ENCODE measurements at places on chromosomes 2 and 18. TPM values are rescaled to one million over a fixed set of nuclear protein-coding genes. Genes with fewer than 3 reads are reported as not detected.

SMAD7 gene
- total RNA-seq, result 9.4 TPM

FOXI3 gene
- not detected for total RNA-seq

CRYBA2 gene
- total RNA-seq, result not detected

ALK gene
- total RNA-seq, result not detected

MYO5B gene
- total RNA-seq, result 23.4 TPM

LRATD1 gene
- total RNA-seq, result 3.4 TPM

CPLX4 gene
- not detected for total RNA-seq

GPBAR1 gene
- total RNA-seq, result 0.42 TPM

GLI2 gene
- total RNA-seq, result 0.08 TPM

TCF23 gene
- under 0.01 TPM for total RNA-seq

CYRIA gene
- total RNA-seq, result 3.1 TPM

TUBA4B gene
- total RNA-seq, result 0.08 TPM

IL36B gene
- not detected for total RNA-seq

ERMN gene
- total RNA-seq, result 0.08 TPM

DNA sequence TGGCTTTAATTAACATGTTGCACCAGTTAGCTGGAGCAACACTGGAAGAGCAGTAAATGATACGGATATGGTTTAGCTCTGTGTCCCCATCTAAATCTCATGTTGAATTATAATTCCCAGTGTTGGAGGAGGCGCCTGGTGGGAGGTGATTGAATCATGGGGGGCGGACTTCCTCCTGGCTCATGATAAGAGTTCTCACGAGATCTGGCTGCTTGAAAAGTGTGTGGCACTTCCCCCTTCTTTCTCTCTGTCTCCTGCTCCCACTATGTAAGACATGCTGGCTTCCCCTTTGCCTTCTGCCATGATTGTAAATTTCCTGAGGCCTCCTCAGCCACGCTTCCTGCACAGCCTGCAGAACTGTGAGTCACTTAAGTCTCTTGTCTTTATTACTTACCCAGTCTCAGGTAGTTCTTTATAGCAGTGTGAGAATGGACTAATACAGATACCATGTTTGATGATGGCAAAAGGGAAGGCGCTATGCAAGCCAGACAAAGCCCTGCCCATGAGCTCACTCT is 963.6 kb downstream of the SOCS6 start:
- no peak for DNase-seq

- DNase-seq, result no peak
Measured at GRCh38 chr2:105584435-105585010, 160.2 kb upstream of the NCK2 start.

- no peak for DNase-seq
Measured at GRCh38 chr2:202638721-202639120, 4.0 kb downstream of the FAM117B start.

- DNase-seq, result peak; percentile 75
Measured at GRCh38 chr2:132415915-132416722, 486 bp upstream of the GPR39 start.

DNA sequence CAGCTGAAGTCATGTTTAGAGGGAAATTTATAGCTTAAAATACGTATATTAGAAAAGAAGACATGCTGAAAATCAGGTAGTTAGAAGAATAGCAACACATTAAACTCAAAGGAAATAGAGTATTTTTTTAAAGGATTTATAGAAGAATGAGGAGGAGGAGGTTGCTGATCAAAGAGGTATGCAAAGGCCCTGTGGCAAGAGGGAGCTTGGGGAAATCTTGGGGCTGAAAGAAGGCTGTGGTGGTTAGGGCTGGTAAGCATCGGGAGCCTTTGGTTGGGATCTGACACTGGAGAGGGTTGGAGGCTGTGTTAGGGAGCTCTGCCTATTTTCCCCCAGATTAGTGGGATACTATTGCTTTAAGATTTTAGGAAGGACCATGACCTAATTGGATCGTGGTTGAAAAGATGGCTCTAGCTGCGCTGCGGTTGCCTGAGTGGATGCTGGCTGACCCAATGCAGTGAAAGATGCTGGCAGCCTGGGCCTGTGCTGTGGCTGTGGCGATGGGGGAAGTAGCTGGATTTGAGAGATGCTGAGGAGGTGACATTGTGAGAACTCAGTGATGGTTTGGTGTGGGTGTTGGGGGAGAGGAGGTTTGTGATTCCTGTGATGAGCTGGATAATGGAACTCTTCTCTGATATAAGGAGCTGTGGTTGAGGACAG is 11.7 kb downstream of the DGKD start:
- DNase-seq, result no peak

- no peak for DNase-seq
Measured at GRCh38 chr18:72539901-72540300, 4.2 kb downstream of the CBLN2 start.

GRCh38 chr2:222796413-222797103 is 64.3 kb upstream of the ACSL3 start:
- DNase-seq, result no peak

- DNase-seq, result no peak
Measured at GRCh38 chr18:9950289-9951016, 36.6 kb downstream of the VAPA start.

GRCh38 chr2:53130441-53130943 is 637.1 kb upstream of the CHAC2 start:
- DNase-seq, result no peak

- DNase-seq, result no peak
Measured at GRCh38 chr2:128369108-128369555, 50.5 kb upstream of the HS6ST1 start.

- DNase-seq, result no peak
Measured at GRCh38 chr2:37389989-37390765, 45.7 kb downstream of the QPCT start.

- DNase-seq, result no peak
Measured at GRCh38 chr2:109168086-109168485, 39.1 kb downstream of the SH3RF3 start.

DNA sequence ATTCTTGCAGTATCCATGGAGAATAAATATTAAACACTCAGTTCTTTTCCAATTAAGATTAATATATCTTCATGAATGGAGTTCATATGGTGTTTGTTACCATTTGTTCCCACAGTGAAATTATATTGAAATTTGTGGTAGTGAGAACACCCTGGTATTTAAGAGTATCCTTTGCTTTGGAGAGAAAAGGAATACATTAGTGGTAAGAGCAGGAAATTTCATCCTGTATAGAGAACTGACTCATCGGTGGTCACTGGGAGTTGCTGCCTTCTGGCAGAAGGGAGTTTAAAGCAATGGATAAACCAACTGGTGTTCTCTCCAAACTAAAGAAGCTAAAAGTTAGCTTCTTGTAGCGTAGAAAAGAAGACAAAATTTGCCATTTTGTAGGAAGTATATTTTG is 107.3 kb downstream of the MYO1B start:
- no peak for DNase-seq

GRCh38 chr2:230674966-230675672 is 37.5 kb upstream of the CAB39 start:
- DNase-seq, result no peak

GRCh38 chr2:80420530-80421208 is 116.1 kb upstream of the LRRTM1 start:
- no peak for DNase-seq

GRCh38 chr2:152875701-152876695 is 157.6 kb downstream of the ARL6IP6 start:
- no peak for DNase-seq

DNA sequence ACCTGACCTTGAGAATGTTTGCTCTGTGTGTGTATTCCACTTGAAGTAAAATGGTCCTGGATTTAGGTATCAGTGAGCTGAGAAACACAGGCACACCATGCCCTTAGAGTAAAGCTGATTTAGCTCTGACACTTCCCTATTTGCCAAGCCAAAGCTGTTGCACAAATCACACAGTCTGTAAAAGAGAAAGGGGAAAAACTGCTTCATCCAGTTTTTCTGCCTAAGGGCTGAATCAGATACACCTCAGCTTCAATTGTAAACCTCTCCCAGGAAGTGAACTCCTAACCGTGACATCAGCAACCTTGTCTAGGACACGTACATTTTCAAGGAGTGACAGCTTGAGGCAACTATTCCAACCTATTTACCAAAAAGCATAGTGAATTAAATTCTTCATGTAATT is 150.4 kb downstream of the NR4A2 start:
- no peak for DNase-seq

DNA sequence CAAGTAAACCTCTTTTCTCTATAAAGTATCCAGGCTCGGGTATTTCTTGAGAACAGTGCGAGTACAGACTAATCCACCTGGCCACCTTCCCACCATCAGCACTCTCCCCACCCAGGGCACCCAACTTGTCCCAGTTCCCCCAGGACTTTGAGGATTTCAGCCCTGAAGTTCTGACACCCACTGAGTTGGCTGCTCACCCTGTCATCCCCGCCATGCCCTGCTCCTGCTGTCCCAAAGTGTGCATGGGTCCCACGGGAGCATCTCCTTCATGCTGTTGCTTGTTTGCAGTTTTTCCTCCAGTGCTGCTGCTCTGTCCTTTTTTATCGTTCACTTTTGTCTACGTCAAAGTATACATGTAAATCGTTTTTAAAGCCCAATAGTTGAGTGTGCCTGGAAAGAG is 273.9 kb downstream of the PHLPP1 start:
- no peak for DNase-seq

DNA sequence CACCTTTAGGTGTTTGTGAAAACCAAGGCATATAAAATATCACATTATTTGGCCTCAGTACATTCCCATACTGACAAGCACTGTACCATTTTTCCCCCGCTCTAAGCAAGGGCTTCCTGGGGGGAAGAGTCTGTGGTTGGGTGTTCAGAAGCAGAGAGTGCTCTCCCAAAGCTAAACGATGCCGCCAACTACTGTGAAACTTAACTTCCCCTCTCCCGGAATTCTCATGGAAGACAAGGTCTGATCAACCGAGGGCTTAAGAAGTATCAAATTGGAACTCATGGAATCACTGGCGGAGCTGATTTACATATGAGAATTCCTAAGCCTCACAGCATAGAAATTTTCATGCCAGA is 433 bp upstream of the MFF start:
- DNase-seq, result no peak

- no peak for DNase-seq
Measured at GRCh38 chr2:127428057-127428814, 10.0 kb downstream of the PROC start.

GRCh38 chr2:80252294-80252986 is 52.1 kb downstream of the LRRTM1 start:
- no peak for DNase-seq

- DNase-seq, result no peak
Measured at GRCh38 chr2:221677688-221678087, 105.6 kb upstream of the EPHA4 start.

GRCh38 chr18:32358075-32358474 is 112.6 kb downstream of the GAREM1 start:
- DNase-seq, result no peak

GRCh38 chr2:19216676-19217602 is 141.5 kb downstream of the OSR1 start:
- no peak for DNase-seq

GRCh38 chr2:98880266-98881152 is 55.5 kb downstream of the CRACDL start:
- no peak for DNase-seq

- DNase-seq, result no peak
Measured at GRCh38 chr2:18671363-18671762, 82.0 kb upstream of the NT5C1B start.

GRCh38 chr2:98452396-98453027 is 7.9 kb downstream of the INPP4A start:
- no peak for DNase-seq

Measured in liver (tissue), 10 donors.